ENCODE measurements at places on chromosomes 2 and 18.
A peak's percentile ranks its signal among the peaks of the same experiment; 100 is the strongest.

- no peak for DNase-seq
- H3K36me3 ChIP-seq, result no peaks in the 10 kb centered on the region
- H3K27ac ChIP-seq, result no peak overlapping the region
- peaks cover 66% of the 10 kb centered on the region for H3K27me3 ChIP-seq
- no peaks in the 10 kb centered on the region for H3K4me1 ChIP-seq
Measured at GRCh38 chr2:121242175-121242875, 42.7 kb downstream of the TFCP2L1 start.

- H3K4me1 ChIP-seq, result peaks cover 42% of the 10 kb centered on the region
- H3K27me3 ChIP-seq, result no peaks in the 10 kb centered on the region
- no peaks in the 10 kb centered on the region for H3K36me3 ChIP-seq
- DNase-seq, result peak; percentile 20
Measured at GRCh38 chr2:159613651-159614285, 2.6 kb downstream of the BAZ2B start.

GRCh38 chr2:219198974-219199373 is 7.6 kb upstream of the ZFAND2B start:
- peaks cover 18% of the 10 kb centered on the region for H3K27me3 ChIP-seq
- no peak for DNase-seq
- H3K4me1 ChIP-seq, result no peaks in the 10 kb centered on the region
- H3K4me3 ChIP-seq, result no peak overlapping the region
- no peaks in the 10 kb centered on the region for H3K36me3 ChIP-seq

DNA sequence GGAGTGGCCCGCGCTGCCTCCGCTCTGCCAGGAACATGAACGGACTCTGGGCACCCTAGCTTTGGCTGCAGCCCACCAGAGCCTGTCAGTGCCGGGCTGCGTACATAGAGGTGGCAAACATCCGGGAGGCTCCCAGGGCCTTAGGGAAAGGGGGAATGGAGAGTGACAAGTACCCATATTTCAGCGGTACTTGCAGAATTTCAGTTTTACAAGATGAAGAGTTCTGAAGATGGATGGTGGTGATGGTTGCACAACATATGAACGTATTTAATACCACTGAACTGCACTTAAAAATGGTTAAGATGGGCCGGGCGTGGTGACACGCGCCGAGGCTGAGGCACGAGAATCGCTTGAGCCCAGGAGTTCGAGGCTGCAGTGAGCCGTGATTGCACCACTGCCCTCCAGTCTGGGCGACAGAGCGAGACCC is 873 bp downstream of the MTHFD2 start:
- no peak for DNase-seq
- peaks cover 16% of the 10 kb centered on the region for H3K36me3 ChIP-seq
- H3K4me1 ChIP-seq, result peaks cover 41% of the 10 kb centered on the region
- peak overlapping the region; percentile 100 for H3K27ac ChIP-seq

DNA sequence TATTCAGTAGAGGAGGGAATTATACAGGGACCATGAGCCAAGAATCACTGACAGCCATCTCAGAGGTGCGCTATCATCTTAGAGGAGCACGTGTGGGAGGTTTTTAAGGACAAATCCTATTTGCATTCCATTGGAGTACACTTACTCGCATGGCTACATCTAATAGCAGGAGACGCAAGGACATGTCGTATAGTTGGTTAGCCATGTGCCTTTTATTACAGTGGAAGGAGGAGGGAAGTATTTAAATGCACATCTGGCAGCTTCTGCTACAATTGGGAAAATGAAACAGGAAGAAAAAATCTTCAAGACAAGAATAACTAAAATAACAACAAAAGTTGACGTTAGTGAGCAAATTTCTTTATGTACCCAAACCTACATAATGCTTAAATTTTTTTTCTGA is 86.5 kb upstream of the UGP2 start:
- no peak for DNase-seq
- H3K27me3 ChIP-seq, result no peaks in the 10 kb centered on the region
- peak overlapping the region; percentile 38 for H3K4me3 ChIP-seq
- H3K4me1 ChIP-seq, result peaks cover 39% of the 10 kb centered on the region
- 0 out of 2 replicates have a peak, but pooled peaks cover 10% of the 10 kb centered on the region for H3K36me3 ChIP-seq

DNA sequence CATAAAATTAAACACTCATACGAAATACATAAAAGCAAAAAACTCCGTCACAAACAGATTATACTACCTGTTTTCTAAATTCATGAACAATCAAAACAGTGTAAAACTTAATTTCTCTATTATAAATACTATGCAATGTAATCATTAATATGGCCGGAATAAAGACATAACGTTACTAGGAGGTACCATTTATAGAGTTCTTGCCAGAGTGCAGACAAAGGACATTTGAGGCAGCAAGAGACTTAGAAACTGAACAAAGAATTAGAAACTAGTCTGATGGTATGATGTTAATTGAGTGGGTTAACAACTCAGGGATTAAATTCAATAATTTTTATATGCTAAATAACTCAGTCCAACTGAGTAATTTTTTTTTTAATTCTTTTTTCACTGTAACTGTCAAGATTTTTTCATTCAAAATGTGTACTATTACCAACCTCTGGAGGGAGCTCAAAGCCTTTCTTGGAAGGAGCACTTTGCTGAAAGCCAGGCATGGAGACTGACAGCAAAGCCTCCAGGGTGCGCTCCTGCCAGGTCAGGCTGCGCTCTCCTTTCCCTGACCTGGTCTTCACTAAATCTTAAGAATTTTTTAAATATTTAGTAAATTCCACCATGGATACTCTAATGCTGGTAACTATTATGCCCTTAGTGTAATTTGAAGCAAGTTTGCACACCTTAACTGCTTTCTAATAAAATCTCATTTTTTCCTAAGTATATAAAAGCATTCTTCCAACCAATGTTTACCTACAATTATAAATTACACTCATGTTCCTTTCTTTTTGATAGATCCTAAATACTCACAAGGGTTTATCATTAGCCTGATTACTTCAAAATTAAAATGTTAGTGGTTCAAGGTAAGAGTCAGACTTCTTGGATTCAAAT is 34.1 kb downstream of the WDR35 start:
- no peaks in the 10 kb centered on the region for H3K36me3 ChIP-seq
- H3K4me1 ChIP-seq, result no peaks in the 10 kb centered on the region
- no peak overlapping the region for H3K4me3 ChIP-seq

- no peak overlapping the region for H3K4me3 ChIP-seq
- H3K27ac ChIP-seq, result no peak overlapping the region
- H3K27me3 ChIP-seq, result peaks cover 13% of the 10 kb centered on the region
- DNase-seq, result peak; percentile 49
- no peaks in the 10 kb centered on the region for H3K36me3 ChIP-seq
Measured at GRCh38 chr18:49898421-49898820, 85.1 kb upstream of the ACAA2 start.

DNA sequence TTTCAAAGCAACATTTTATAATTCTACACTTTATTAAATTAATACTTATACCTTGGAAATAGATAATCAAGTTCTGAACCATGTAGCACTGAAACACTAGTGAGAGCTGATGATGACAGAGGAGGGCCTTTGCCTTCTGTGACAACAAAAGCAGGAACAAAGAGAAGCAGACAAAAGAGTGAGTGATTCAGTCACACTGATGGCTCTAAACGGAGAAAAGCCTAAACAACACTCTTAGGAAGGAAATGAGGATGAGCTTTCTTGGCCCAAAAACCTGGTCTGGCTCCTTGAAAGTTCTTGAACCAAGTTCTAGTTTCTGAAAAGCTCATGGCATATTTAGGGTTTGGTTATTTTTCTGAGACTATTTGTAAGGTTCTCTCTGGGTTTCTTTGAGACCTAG is 271.9 kb downstream of the DPP10 start:
- no peak for DNase-seq
- no peaks in the 10 kb centered on the region for H3K4me1 ChIP-seq
- H3K27ac ChIP-seq, result no peak overlapping the region

DNA sequence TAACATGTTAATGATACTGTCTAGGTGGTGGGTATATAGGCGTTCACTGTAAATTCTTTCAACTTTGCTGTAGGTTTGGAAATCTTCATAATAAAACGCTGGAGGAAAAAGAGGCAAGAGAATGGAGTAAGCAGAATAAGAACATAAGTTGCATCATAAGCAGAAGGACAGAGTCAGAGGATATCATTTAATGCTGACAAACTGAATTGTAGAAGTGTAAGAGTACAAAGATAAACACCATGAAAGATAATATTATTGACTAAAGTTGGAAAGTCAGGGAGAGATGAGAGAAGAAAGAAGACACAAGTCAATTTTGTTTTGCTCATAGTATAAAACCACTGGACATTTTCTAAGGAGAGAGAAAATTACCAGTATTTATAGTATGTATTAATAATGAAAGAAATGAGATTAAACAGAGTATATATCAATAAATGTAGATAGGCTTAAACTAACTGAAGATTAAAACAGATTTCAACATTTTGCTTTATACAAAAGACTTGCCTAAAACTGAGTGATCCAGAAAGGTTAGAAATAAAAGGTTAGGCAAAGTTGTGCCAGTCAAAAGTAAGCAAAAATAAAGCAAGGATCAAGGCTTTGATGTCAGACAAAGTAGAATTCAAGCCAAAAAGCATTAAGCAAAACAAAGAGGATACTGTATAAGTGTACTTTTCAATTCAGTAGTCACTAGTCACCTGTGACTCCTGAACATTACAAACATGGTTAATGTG is 42.4 kb upstream of the VIT start:
- peaks cover 3% of the 10 kb centered on the region for H3K27me3 ChIP-seq
- peaks cover 87% of the 10 kb centered on the region for H3K4me1 ChIP-seq
- H3K36me3 ChIP-seq, result peaks cover 20% of the 10 kb centered on the region
- H3K27ac ChIP-seq, result peak overlapping the region; percentile 96

DNA sequence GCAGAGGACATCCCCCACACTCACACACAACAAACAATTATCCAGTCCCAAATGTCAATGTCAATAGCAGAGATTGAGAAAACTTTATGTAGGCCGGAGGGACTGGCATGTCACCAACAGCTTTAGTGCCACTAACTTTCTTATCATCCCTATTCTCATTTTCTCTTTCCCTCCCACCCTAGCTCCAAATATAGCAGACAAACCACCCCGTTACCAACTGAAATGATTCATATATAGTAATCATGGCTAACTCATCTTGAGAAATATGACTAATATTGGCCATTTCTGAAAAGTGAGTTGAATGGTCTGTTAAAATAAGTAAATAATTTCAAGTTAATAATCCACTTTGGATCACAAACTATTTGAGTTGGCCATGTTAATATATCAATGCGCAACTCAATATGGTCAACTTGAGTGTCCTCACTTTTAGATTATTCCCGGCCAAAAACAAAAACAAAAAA is 242.1 kb upstream of the RND3 start:
- no peak for DNase-seq
- no peak overlapping the region for H3K27ac ChIP-seq
- no peak overlapping the region for H3K4me3 ChIP-seq
- peaks cover 28% of the 10 kb centered on the region for H3K4me1 ChIP-seq

DNA sequence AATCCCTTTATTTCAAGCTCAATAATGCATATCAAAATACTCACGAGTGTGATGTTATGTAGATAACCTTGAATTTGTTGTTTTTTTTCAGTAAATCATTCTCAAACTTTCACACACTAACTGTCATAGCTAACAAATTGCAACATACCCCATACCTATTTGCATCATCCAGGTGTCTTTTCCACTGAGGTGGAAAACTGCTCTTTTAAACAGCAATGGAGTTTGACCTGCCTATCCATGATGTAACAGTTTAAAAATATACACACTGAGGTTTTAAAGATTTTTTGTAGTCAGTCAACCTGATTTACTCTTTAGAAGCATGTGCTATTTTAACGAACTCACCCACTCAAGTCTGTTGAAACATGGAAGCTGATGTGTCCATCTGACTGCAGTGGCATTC is 298.7 kb downstream of the RND3 start:
- H3K4me1 ChIP-seq, result peaks cover 22% of the 10 kb centered on the region
- no peak overlapping the region for H3K4me3 ChIP-seq
- H3K36me3 ChIP-seq, result peaks cover 6% of the 10 kb centered on the region
- H3K27me3 ChIP-seq, result peaks cover 2% of the 10 kb centered on the region
- H3K27ac ChIP-seq, result no peak overlapping the region

DNA sequence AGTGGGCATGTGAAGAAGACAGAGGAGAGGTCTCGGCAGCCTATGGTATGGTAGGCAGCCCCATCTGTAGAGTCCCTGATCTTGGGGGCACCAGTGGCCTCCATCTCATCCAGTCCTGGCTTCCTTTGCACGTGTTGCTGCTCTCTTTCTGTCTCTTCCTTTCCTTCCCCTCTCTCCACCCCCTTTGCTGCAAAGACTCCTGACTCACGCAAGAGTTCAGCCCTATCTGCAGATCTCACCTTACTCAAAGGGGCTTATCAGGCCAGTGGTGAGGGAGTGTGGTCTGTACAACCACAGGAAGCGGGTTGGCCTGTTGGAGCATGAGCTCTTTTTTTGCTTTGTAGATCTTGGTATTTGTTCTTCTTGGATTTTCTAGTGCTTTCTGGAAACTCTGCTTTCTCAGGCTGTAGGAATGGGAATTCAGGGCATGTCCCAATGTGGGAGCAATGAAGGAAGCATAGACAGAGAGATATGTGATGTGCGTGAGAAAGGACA is 14.6 kb upstream of the NT5DC4 start:
- H3K27me3 ChIP-seq, result peaks cover 4% of the 10 kb centered on the region
- peak overlapping the region; percentile 79 for H3K27ac ChIP-seq
- peak overlapping the region; percentile 50 for H3K4me3 ChIP-seq
- no peaks in the 10 kb centered on the region for H3K36me3 ChIP-seq

DNA sequence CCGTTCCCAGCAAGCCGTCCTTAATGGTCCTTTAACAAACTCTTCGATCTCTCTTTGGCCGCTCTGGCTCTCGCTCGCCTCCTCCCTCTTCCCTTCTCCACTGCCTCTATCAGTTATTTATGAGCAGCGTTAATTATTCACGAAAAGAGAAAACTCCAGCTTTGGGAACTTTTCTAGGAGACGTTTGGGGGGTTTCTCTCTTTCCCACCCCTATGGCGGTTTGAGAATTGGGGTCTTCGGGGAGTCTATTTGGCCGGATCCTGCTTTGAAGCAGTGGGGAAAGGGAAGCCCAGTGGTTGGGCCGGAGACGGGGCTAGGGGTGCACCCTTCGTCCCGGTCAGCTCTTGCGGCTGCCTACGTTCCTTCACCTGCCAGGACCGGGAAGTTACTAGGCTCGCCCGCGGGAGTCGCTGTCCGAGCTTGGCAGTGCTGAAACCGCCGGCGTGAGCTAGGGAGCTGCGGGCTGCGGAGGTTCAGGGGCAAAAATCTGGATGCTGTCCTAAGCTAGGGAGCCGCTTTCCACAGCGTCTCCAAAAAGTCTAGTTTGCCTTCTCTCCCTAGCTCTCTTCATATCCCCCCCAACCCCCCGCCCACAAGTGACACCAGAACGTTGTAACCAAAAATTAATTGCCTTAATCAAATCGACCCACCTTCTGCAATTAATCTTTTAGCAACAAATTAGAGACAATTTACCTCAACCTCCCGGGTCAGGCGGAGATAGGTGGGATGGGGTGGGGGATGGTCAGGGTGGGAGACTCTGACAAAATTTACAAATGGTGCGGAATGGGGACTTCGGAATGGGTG is 8.9 kb upstream of the SKOR2 start:
- peaks cover 8% of the 10 kb centered on the region for H3K4me1 ChIP-seq
- DNase-seq, result no peak
- no peak overlapping the region for H3K27ac ChIP-seq
- H3K4me3 ChIP-seq, result no peak overlapping the region
